Activated CD4-positive, CD25-positive, alpha-beta regulatory T cell treated with anti-CD3 and anti-CD28 coated beads, Interleukin-2, amount 50 U/mL, for 16 hours (primary cell): ENCODE measurements at places on chromosomes 5 and 9.

DNA sequence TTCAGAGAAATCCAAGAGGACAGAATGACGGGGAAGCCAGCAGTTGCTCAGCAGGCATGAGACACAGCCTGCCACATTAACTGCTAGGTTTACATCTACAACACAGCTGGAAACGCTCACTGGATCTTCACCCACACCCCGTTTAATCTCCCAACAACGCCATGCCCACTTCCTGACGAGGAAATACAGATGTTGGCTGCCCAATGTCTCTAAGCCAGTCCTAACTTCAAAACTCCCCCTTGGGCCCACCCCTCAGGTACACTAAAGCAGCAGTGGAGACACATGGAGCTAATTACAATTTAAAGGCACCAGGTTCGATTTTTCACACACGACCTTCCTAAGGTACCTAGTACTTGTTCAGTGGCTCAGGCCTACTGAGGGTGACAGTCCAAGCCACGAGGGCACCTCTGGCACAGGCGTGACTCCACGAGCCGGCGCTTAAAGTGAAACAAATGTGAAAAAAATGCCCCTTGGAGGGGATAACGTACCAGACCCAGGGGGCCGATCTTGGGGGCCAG lies 904 bp downstream of the RPL12 start:
- no peak for DNase-seq

DNA sequence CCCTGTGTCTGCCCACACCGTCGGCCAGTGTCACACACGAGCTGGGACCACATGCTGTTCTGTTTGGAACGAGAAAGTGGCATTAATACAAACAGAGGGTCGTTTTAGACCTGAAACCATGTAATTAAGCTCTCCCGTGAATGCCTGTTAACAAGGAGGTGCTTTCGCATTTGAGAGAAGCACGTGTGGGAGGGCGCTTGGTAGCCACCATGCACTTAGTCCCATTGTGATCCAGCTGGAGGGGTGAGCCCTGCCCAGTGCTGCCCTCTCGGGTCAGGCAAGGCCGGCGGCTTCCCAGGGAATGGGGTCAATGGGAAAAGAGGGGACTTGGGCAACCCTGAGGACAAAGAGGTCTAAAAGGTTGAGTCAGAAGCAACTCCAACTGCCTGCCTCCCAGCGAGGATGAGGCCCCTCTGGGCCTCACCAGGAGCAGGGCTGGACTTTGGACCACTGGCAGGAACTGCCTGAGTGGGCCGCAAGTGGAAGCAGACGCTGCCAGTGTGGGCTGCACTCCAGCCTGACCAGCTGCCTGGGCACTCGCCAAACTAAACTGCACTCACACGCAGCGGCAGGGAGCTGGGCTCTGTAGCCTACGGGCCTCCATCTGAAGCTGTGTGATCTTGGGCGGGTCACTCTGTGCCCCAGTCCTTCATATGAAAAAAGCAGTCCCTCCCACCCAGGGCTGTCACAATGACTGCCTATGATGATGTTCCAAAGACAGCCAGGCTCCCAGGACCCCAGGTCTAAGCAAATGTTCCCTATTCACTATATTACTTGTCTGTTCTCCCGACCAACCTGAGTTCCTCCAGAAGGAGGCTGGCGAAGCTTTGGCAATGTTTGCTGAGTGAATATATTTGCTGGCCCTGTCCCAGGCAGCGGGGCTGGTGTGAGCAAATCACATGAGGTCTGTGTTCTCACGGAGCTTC lies 195.7 kb downstream of the CDK5RAP2 start:
- no peak for DNase-seq

DNA sequence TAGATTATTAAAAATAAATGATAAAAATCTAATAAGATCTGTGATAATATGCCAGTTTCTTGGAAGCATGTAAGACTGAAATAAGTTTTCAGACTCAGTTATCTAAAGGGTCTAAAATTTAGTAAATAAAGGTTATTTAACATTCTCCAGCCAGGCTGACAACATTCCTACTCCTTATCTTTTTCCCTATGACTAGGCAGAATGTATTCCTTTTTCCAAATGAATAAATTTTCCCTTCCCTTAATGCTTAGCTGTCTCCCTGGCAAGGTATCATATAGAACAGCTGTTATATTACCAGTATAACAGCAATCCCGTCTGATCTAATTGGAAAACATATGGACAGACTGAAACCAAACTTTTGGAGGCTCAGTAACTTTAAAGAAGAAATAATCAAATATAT lies 13.0 kb downstream of the MEGF9 start:
- no peak for DNase-seq

GRCh38 chr9:16450578-16450977 lies 419.9 kb downstream of the BNC2 start:
- DNase-seq = no peak

GRCh38 chr9:4567601-4568000 lies 77.3 kb downstream of the SLC1A1 start:
- no peak for DNase-seq

DNA sequence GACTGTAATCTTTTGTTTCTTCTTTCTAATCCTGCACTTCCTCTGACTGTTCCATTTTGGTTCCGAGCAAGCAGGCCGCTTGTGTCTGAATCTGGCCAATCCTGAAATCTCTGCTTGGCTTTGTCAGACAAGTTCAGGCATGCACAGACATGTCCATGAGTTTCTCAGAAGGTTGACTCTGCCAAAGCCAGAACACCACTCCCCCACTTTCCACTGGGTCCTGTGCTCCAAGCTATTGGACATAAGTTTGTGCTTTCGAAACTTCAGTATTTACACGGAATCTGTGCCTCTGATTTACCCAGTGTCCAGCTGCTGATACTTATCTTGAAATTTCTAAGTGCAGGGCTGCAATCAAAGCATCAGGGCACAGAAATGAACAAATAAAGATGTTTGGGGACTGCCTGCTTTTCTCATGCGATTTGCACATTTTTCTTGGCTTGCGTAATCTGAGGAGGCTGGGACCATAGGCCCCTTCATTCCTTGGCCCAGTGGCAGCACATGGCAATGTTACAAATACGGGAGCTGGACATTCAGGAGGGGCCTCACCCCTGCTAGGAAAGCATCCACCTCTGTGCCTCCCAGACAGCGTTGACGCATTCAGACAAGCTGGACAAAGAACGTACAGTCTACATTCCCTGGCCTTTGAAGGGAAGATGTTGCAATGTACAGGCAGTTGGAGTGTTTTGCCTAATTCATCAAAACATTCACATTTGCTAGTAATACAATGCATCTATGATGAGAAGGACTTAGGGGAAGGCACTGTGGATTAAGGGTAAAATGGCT lies 209.2 kb upstream of the PAPPA start:
- DNase-seq = no peak

DNA sequence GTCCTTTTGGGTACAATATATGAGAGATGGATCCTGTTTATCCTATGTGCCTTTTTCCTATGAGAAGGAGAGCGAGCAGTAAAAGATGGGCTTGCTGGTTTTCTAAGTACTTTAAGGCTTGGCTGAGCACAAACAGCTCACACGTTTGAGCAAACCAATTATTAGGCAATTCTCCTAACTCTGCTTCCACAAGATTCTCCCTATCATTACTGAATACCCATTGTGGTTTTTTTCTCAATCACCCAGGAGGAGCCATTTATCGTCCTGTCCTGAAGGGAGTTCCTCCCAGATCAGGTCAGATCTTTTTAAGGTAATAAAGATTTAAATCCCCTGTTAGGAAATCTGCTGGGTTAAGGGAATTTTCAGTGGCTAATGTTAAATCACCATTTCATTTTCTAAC lies 19.4 kb upstream of the C1QTNF3 start:
- no peak for DNase-seq

GRCh38 chr5:133861161-133861737 lies 107.2 kb downstream of the C5orf15 start:
- no peak for DNase-seq

DNA sequence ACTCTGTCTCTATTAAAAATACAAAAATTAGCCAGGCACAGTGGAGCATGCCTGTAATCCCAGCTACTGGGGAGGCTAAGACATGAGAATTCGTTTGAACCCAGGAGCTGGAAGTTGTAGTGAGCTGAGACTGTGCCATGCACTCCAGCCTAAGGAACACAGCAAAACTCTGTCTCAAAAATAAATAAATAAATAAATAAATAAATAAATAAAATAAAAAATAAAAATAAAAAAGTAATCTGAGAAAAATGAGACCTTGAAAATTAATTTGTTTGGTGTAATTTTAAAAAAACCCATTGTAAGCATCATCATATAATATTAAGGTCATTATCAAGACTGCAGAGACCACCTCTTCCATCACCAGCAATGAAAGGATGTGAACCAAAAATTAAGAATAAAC lies 997.1 kb downstream of the CDH18 start:
- DNase-seq = no peak

GRCh38 chr9:17509701-17510100 lies 69.2 kb upstream of the SH3GL2 start:
- DNase-seq = no peak

GRCh38 chr5:58060996-58061395 lies 398.9 kb downstream of the PLK2 start:
- DNase-seq = no peak

- no peak for DNase-seq
These were observed 5.3 kb downstream of the SLC36A3 start for GRCh38 chr5:151298063-151298855.
